Type B pancreatic cell (in vitro differentiated cells): ENCODE measurements at places on chromosomes 1 and 21.
A peak's percentile ranks its signal among the peaks of the same experiment; 100 is the strongest.

- no peak overlapping the region for H3K4me3 ChIP-seq
- no peaks in the 10 kb centered on the region for H3K36me3 ChIP-seq
- H3K27ac ChIP-seq, result no peak overlapping the region
- H3K4me1 ChIP-seq, result no peaks in the 10 kb centered on the region
Measured at GRCh38 chr1:198622001-198622400, 16.8 kb upstream of the PTPRC start.

DNA sequence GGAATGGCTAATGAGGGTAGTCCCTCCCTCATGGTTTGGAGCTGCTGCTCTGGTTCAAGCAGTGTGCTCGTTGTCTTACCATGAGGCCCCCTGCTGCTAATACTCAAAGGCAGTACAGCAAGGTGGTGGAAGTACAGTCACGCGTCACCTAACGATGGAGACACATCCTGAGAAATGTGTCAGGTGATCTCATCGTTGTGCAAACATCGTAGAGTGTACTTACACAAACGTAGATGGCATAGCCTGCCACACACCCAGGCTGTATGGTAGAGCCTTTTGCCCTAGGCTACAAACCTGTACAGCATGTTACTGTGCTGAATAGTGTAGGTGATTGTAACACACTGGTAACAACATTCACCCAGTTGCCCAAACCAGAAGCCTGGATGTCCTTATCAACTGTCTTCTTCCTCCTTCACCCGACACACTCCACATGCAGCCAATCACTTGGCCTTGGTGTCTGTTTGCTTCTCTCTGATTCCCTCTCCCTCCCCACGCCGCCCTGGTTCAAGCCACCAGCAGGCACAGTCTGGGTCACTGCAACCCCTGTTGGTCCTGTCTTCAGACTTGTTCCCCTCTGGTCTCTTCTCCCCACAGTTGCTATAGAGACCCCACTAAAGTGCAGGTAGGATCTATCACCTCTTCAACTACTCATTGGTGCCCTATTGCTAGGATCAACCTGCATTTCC, 6.0 kb upstream of the KCNA2 start:
- no peak overlapping the region for H3K27ac ChIP-seq
- no peak for DNase-seq

GRCh38 chr1:51955797-51956527, 34.5 kb downstream of the RAB3B start:
- no peak overlapping the region for H3K27ac ChIP-seq
- DNase-seq, result no peak
- no peak overlapping the region for H3K4me3 ChIP-seq

DNA sequence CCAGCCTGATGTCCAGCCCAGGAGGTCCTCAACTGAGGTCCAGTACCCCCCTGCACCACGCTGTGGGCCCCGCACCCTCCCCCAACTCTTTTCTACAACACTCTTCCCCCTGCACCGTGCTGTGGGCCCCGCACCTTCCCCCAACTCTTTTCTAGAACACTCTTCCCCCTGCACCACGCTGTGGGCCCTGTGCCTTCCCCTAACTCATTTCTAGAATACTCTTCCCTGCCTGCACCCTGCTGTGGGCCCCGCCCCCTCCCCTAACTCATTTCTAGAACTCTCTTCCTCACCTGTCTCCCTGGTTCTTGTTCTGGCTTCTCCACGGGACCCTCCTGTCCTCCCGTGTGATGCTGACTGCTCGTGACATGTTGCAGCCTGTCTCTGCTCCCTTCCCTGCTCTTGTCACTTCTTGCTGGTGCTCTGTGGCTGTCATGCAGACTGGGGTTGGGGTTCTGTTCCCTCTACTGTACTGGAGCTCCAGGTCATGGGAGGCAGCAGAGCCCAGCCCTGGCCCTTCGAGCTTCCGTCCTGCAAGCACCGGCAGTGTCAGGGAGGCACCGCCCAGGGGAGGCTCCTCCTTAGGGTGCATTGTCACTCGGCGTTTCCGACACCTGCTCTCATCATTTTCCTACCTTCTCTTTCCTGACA, 160.1 kb upstream of the COL6A1 start:
- H3K27ac ChIP-seq, result no peak overlapping the region
- H3K36me3 ChIP-seq, result no peaks in the 10 kb centered on the region
- peaks cover 29% of the 10 kb centered on the region for H3K4me1 ChIP-seq
- no peak overlapping the region for H3K4me3 ChIP-seq

DNA sequence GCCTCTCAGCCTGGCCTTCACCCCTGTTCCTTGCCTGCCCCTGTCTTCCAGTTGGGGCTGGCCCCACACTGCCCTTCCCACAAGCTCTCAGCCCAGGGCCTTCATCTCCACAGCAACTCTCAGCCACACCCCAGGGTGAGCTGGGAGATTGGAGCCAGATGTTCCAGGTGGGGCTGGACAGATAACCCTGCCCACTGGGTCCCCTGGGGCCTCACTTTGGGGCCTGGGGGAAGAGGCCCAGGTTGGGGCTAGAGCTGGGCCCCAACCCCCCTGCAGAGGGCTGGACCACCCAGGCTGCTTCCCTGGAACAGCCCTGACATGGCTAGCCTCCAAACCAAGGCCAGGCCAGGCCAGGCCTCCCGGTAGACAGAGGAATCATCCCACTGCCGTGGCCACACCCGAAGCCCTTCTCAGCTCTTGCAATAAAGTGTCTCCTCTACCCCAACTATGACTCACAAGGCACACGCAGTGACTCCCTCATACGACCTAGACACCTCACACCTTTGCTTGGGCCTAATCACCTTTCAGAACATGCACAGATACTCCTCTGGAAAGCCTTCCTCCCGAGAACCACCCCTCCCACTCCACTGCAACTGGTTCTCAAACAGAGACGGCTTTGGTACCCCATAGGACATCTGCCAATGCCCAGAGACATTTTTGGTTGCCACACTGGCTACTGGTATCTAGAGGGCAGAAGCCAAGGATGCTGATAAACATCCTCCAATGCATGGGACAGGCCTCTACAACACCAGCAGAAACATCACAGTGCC, 22.2 kb downstream of the SLC2A1 start:
- H3K27me3 ChIP-seq, result peaks cover 16% of the 10 kb centered on the region
- peaks cover 43% of the 10 kb centered on the region for H3K36me3 ChIP-seq
- peak overlapping the region; percentile 95 for H3K27ac ChIP-seq
- H3K4me3 ChIP-seq, result peak overlapping the region; percentile 79
- H3K4me1 ChIP-seq, result peaks cover 54% of the 10 kb centered on the region

- H3K27ac ChIP-seq, result no peak overlapping the region
- no peak for DNase-seq
- H3K4me3 ChIP-seq, result no peak overlapping the region
- peaks cover 19% of the 10 kb centered on the region for H3K27me3 ChIP-seq
Measured at GRCh38 chr1:7620196-7620595, 150.9 kb upstream of the VAMP3 start.
